T-helper 17 cell (primary cell): ENCODE measurements at places on chromosomes 1 and 21.
A peak's percentile ranks its signal among the peaks of the same experiment; 100 is the strongest.

GRCh38 chr1:240515505-240515904, 96.5 kb downstream of the GREM2 start:
- H3K27ac ChIP-seq, result no peak overlapping the region
- no peaks in the 10 kb centered on the region for H3K27me3 ChIP-seq
- peaks cover 2% of the 10 kb centered on the region for H3K36me3 ChIP-seq
- no peak for DNase-seq

DNA sequence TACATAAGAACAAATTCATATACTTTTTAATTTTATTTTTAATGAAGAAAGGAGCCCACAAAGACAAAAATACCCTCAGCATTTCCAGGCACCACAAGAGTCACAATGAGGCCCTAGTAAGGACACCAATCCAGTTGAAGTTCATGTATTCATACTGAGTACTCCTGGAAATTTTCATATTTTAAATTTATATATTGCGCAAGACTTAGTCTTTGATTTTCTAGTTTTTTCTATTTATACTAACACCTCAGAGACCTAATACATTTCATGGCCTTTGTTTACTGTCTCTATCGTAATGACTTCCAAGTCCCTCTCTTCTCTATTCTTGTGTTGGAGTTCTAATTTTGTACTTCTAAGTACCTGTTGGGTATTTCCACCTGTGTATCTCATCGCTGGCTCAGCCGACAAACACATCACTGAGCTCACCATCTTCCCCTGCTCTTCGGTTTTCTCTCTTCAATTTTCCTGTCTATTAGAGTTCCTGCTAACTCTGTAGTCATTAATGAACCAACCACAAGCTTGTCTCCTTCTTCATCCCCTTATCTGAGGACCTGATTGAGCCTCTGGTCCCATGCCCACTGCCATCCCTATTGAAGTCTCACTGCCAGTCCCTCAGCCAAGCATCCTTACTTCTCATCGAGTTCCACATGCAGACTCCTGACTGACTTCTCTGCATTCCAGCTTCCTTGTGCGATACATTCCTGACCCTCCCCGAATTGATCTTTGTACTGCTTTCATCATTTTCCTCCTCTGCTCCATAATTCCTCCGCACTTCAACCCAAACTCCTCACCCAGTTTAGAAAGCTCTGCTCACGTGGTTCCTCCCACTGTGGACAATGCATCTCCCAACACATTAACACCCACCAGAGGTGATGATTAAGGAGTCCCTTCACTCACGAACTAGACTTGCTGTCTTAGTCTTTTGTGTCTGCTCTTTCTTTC, 17.3 kb upstream of the IRF2BP2 start:
- no peak overlapping the region for H3K27ac ChIP-seq
- H3K27me3 ChIP-seq, result peaks cover 13% of the 10 kb centered on the region
- H3K36me3 ChIP-seq, result peaks cover 2% of the 10 kb centered on the region
- H3K4me1 ChIP-seq, result peaks cover 2% of the 10 kb centered on the region
- no peak overlapping the region for H3K4me3 ChIP-seq

DNA sequence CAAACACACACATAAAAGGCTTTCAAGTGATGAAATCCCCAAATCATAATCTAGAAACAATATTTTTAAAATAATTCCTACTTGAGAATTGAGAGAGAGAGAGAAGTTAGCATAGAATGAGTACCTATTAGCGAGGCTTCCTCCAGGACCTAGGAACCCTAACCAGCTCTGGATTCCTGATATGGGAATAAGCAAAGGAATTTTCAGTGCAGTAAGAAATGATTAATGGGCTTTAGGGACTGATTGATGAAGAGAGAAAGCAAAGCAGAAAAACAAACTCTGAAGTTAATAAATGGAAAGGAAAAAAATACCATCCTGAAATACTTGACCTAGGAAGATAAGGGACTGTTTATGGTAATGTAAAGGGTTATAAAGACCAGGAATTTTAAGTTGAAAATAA, 60.6 kb downstream of the WARS2 start:
- no peaks in the 10 kb centered on the region for H3K27me3 ChIP-seq
- no peak overlapping the region for H3K27ac ChIP-seq
- DNase-seq, result no peak
- no peaks in the 10 kb centered on the region for H3K4me1 ChIP-seq
- H3K4me3 ChIP-seq, result no peak overlapping the region

DNA sequence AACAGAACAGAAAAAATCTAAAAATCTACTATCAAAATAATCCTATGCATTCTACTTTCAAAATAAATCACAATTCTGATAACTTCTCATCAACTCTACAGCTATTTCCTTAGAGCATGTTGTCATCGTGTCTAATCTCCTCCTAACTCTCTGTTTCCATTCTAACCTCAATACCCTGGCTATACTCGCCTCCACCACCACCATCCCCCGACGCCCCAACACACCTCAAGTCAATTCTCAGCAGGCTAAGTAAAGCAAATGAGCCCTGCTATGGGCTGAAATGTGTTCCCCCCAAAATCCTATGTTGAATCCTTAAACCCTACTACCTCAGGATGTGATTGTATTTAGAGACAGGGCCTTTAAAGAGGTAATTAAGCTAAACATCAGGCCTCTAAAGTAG, 34.6 kb downstream of the NRDC start:
- no peak for DNase-seq
- no peaks in the 10 kb centered on the region for H3K27me3 ChIP-seq

DNA sequence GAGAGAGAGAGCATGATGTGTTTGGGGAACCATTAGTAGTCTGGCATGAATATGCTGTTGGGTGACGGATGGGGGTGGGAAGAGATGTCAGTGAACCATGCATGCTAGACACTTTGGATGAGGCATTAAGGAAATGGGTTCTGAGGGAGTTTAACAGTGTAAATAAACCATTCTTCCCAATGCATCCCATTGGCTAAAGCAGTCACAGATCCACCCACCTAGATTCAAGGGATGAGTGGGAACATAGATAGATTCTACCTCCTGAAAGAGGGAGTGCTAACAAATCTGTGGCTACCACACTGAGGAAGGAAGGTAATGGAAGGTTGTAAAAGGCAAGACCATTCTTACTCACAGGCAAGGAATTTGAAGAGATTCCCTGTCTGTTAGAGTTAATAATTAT, 129.8 kb upstream of the CACNA1E start:
- peaks cover 16% of the 10 kb centered on the region for H3K4me1 ChIP-seq
- DNase-seq, result no peak
- H3K4me3 ChIP-seq, result no peak overlapping the region
- no peak overlapping the region for H3K27ac ChIP-seq
- no peaks in the 10 kb centered on the region for H3K36me3 ChIP-seq

DNA sequence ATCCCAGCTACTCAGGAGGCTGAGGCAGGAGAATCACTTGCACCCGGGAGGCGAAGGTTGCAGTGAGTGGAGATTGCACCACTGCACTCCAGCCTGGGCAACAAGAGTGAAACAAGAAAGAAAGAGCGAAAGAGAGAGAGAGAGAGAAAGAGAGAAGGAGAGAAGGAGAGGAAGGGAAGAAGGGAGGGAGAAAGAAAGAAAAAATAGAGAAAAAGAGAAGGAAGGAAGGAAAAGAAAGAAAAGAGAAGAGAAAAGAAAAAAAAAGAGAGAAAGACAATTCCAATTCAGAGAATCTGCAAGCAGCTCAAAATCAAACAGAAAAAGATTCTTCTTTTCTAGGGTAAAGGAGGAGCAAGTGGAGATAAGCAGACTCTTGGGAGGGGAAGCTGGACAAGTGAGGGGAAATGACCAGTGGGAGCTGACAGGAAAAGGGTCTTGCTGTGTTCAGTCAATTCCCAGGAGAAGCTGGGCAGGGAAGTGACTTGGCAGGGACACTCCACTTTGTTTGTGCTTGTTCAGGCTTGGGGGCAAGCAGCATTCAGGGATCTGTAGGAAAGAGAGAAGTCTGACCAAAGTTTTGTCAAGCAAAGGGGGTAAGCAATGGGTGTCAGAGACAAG, 3.6 kb upstream of the CAPN2 start:
- peak overlapping the region; percentile 66 for H3K27ac ChIP-seq
- H3K4me3 ChIP-seq, result no peak overlapping the region
- peaks cover 34% of the 10 kb centered on the region for H3K4me1 ChIP-seq
- no peaks in the 10 kb centered on the region for H3K27me3 ChIP-seq

DNA sequence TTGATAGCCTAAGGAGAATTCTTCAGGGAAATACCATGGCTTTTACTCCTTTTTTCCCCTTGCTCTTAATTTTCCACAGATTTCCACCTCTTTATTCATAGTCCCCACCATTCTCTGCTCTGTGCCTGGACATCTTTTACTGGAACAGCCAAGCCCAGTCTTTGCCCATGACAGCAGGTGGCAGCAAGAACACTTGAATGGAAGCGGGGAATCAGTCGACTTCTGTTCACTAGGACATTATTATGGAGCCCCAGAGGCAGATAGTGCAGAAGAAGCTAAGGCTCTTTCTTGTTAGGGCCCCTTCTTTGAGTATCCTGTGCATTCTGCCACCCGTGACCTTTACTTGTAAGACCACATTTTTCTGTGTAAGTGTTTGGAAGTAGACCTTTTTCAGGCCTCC, 6.3 kb downstream of the OR14I1 start:
- no peak for DNase-seq
- H3K36me3 ChIP-seq, result peaks cover 3% of the 10 kb centered on the region
- H3K4me3 ChIP-seq, result no peak overlapping the region
- peaks cover 25% of the 10 kb centered on the region for H3K27me3 ChIP-seq
- no peak overlapping the region for H3K27ac ChIP-seq

- no peaks in the 10 kb centered on the region for H3K27me3 ChIP-seq
- H3K4me3 ChIP-seq, result no peak overlapping the region
- peaks cover 2% of the 10 kb centered on the region for H3K4me1 ChIP-seq
- no peak for DNase-seq
- no peak overlapping the region for H3K27ac ChIP-seq
Observed at GRCh38 chr21:42561762-42562650, 48.4 kb downstream of the SLC37A1 start.

DNA sequence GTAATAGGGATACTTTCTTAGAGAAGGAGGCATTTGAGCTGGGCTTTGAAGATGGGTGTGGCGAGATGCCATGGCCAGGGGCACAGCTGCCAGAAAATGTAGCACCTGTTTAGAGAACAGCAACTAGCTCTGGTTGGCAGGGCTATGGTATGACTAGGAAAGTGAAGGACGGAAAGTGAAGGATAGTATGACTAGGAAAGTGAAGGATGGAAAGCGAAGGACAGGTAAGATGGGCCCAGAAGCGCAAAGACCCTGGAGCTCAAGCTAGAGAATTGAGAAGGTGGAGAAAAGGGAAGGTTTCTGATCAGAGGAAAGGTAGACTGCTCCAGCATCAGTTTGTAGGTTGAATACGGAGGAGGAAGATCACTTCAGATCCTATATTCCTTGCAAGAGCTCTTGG, 205.4 kb downstream of the SLC35F3 start:
- H3K4me3 ChIP-seq, result no peak overlapping the region
- peaks cover 63% of the 10 kb centered on the region for H3K27me3 ChIP-seq
- peaks cover 4% of the 10 kb centered on the region for H3K4me1 ChIP-seq
- no peaks in the 10 kb centered on the region for H3K36me3 ChIP-seq
- H3K27ac ChIP-seq, result no peak overlapping the region

DNA sequence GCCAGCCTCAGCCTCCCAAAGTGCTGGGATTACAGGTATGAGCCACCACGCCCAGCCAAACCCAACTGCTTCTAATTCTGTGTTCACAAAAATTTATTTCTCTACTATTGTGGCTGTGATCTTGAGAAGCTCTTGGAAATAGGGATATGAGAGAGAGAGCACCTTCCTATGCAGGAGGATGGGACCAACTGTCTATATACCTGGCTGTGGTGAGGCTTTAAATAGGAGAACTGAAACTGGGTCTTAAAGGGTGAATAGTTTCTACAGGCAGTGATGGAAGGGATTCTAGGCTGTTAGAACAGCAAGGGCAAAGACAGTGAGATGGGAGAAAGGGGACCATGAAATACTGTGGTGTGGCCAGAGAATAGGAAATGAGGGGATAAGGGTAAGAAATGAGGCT, 8.3 kb upstream of the PTCH2 start:
- H3K27ac ChIP-seq, result no peak overlapping the region
- H3K36me3 ChIP-seq, result peaks cover 11% of the 10 kb centered on the region
- DNase-seq, result no peak
- no peak overlapping the region for H3K4me3 ChIP-seq
- peaks cover 9% of the 10 kb centered on the region for H3K4me1 ChIP-seq
- H3K27me3 ChIP-seq, result no peaks in the 10 kb centered on the region

- no peaks in the 10 kb centered on the region for H3K4me1 ChIP-seq
- H3K27ac ChIP-seq, result no peak overlapping the region
- no peak overlapping the region for H3K4me3 ChIP-seq
- DNase-seq, result no peak
Observed at GRCh38 chr1:237763751-237764150, 127.0 kb downstream of the ZP4 start.

DNA sequence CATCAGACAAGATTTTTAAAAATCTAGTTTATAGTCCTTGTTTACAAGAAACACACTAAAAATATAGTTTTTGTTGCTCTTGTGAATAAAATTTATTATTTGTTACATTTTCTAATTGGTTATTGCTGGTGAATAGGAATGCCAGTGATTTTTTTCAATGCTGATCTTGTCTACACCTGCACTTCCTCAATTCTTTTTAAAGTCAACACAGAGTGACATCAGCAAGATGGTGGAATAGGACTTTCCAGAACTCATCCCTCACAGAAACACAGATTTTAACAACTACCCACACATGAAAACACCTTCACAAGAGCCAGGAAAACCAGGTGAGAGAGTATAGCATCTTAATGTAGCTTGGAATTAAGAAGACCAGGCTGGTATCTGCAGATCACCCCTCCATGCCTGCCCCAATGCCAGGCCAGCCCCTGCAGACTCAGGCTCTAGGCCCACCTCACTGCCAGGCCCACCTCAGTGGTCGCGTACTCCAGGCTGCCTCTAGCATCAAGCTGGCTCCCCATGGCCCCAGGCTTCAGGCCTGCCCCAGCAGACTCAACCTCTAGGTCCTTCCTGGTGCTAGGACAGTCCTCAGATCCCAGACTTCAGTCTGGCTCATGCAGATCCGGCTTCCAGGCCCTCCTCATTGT, 117.6 kb downstream of the WDR3 start:
- H3K27me3 ChIP-seq, result no peaks in the 10 kb centered on the region
- DNase-seq, result no peak
- H3K4me3 ChIP-seq, result no peak overlapping the region
- H3K27ac ChIP-seq, result no peak overlapping the region

DNA sequence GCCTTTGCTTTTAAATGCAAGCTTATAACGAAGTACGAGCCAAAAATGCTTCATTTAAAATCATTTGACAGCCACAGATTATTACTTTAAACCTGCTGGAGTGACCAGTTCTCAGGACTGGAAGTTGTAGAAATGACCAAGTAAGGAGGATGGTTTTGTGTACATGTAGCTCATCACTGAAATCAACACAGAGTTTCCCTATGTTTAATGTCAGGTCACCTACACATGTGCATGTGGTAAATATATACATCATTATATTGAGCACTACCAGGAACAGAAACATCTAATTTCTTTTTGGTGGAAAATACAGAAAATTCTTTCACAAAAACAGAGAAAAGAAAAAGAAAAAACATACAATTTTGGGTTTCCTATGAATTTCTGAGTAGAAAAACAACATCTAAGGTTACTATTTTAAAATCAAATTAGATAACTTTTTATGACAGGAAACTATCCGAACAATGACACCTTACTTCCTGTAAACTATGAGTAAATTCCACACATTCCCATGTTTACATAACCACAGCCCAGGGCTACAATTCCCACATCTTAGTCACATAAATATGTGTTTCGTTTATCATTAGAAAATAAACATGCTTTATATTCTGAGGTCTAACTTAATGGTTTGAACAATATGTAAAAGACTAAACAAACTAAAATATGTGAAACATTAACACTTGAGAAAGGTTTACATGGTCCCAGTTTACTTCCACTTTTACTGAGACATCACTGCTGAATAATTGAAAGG, 73.6 kb downstream of the ZNF281 start:
- H3K36me3 ChIP-seq, result no peaks in the 10 kb centered on the region
- no peak overlapping the region for H3K4me3 ChIP-seq
- no peak for DNase-seq
- no peak overlapping the region for H3K27ac ChIP-seq
- H3K4me1 ChIP-seq, result peaks cover 15% of the 10 kb centered on the region
- H3K27me3 ChIP-seq, result no peaks in the 10 kb centered on the region
